ENCODE measurements at places on chromosomes 6 and 20.
A peak's percentile ranks its signal among the peaks of the same experiment; 100 is the strongest.

DNA sequence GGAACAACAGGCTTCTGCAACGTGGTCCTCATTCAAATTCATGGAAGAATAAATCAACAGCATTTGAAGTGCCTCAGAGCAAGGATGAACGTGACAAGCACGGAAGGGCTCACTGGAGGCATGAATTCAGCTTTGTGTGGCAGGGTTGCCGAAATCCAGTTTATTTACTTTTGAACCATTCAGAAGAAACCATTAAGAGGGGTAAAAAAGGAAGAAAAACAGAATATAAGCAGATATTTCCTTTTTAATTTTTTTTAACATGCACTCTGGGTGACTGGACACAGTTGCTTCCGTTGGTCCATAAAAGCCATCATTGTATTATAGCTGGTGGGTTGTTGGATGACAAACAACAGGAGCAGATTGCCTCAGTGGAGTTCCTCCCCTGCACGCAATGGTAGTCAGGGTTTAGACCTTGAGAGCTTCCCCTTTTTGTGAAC, 17.3 kb upstream of the SNRPB2 start:
- DNase-seq, result peak; percentile 45

DNA sequence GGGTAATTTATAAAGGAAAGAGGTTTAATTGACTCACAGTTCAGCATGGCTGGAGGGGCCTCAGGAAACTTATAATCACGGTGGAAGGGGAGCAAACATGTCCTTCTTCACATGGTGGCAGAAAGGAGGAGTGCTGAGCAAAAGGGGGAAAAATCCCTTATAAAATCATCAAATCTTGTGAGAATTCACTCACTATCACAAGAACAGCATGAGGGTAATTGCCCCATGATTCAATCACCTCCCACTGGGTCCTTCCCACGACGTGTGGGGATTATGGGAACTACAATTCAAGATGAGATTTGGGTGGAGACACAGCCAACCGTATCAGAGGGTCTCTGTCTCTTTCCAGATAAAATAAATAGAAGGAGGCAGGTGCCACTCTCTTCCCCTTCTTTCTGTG, 48.7 kb downstream of the TNFAIP3 start:
- DNase-seq, result no peak

- peak; percentile 40 for DNase-seq
These were observed 621 bp downstream of the GPR63 start for GRCh38 chr6:96836631-96837080.

DNA sequence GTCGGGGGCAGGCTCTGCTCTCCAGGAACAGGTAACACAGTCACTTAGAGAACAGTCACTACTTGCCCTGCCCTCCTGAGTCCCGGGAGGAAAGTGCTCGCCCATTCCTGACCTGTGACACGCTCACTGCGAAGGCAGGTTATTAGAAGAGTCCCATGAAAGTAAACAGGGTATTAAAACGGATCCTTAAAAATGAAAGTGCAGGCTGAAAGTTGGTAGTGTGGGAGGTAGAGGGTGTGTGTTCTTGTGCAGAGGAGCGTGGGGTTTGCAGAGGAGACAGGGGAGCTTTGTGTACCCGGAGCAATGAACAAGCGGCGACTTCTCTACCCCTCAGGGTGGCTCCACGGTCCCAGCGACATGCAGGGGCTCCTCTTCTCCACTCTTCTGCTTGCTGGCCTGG, at the start of gene CCN6:
Gene CCN6 (plus strand): TSS at position 104 of the 400 bp plus-strand sequence. CDS start 254 bp downstream, at position 358.
- no peak for DNase-seq
